Fibroblast of skin of scalp (primary cell): ENCODE measurements at places on chromosomes 7 and 10.

DNA sequence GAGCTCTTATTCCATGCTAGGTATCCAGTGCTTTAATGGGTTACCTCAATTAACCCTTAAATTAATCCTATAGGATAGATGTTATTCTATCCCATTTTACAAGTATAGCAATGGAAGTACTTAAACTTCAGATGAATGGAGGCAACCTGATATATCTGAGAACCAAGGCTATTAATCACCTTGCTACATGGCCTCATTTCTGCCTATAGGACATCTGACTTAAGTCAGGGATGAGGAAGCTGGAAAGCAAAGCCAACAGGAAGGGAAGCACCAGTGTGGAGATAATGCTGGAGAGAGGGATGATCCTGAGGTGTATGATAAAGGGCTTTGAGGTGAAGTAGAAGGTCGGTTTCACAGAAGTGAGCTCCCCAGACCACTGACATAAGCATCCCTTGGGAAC lies 132.3 kb downstream of the CHN2 start:
- no peak for DNase-seq

- no peak for DNase-seq
Measured at GRCh38 chr10:88865281-88865876, 13.7 kb upstream of the ANKRD22 start.

GRCh38 chr10:123558651-123559050 lies 107.5 kb upstream of the GPR26 start:
- no peak for DNase-seq

- DNase-seq, result peak; percentile 45
Measured at GRCh38 chr7:90771281-90771680, 175.2 kb downstream of the CDK14 start.

DNA sequence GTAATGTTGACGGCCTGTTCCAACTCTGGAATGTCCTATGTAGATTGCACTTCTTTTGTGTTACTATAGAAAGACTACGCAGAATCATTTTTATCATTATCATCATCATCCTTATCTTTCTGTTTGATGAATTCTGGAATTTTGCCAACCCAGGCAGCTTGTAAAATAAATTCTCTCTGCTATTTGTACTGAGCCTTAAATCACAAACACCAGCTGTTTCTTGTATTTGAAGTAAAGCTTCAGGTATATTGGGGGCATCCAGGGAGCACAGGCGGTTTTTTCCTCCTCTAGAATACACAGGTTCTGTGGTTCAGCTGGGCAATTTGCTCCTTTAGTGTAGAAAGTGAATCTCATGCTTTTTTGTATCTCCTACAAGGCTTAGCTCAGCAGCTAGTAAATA lies 14.9 kb upstream of the CPA5 start:
- no peak for DNase-seq

DNA sequence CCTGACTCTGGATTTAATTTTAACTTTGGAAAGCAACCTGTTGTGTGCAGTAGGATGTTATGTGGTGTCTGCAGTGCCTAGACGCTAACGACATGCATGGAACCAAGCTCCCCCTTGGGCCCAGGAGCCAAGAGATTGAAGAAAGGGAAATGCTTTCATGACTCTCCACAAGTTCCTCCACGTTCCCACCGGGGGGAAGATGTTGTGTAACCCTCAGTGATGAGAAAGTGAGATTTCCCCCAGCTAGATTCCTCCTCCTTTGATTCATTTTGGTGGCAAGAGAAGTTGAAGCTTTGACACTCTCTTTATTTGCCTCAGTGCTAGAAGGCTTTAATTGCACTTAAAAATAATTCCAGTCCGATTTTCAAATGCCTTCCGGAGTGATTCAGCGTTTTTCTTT lies 157.9 kb upstream of the INSYN2A start:
- no peak for DNase-seq

DNA sequence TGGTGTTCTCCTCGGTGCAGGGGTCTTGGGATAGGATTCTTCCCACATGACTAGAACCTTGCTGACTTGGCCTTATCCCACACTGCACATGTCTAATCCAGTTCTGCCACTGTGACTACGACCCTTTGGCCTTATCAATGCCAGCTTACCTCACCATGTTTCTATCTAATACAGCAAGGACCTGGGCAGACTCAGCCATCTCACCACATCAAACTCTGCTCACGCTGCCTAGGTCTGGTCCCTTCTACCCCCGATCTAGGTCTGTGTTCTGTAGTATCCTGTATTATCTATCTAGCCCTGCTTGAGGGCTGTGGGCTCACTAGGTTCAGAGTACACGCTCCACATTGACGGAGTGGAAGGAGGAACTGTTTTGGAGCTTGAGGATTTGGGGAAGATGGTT lies 282.4 kb downstream of the HPSE2 start:
- DNase-seq, result no peak

DNA sequence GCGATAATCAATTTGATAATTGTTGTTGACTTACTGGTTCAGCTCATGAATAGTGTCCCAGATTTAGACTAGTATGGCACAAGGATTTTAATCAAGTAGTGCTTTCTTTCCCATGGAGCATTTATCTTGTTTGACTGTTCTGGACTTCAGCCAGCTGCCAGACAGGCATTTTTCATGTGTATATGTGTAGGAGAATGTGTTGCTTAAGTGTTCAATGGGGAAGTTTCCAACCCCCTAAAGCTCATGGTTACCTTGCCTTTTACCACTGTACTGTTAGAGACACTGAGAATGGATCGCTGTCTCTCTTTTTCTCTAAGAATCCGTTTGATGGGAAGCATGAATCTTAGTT lies 103.9 kb downstream of the LRRC4 start:
- peak; percentile 64 for DNase-seq

DNA sequence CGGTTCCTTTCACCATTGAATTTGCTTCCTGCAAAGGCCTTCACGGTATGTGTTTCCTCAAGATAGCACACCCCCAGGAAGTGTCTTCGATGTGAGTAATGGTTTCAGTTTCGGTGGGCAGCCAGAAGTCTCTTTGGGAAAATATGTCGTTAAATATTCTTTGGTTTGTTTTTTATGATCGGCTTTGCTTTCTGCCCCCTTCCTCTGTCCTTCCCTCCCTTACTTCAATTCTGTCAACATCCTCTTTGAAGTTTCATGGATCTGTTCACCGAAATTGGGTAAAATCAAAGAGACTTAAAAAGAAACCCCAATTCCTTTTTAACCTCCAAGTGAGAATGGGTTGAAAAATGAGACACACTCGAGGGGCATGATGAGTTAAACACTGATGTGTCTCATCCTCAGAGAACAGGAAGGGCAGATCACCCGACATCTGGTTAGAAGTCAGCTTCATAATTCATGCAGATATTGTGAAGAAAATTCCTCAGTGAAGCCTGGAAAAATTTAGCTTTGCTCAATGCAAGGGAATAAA lies 170.8 kb upstream of the HABP2 start:
- peak; percentile 83 for DNase-seq

- no peak for DNase-seq
Measured at GRCh38 chr7:107708956-107709355, 35.0 kb upstream of the CBLL1 start.

GRCh38 chr7:150476819-150477631 lies 26.6 kb downstream of the GIMAP8 start:
- DNase-seq, result no peak

DNA sequence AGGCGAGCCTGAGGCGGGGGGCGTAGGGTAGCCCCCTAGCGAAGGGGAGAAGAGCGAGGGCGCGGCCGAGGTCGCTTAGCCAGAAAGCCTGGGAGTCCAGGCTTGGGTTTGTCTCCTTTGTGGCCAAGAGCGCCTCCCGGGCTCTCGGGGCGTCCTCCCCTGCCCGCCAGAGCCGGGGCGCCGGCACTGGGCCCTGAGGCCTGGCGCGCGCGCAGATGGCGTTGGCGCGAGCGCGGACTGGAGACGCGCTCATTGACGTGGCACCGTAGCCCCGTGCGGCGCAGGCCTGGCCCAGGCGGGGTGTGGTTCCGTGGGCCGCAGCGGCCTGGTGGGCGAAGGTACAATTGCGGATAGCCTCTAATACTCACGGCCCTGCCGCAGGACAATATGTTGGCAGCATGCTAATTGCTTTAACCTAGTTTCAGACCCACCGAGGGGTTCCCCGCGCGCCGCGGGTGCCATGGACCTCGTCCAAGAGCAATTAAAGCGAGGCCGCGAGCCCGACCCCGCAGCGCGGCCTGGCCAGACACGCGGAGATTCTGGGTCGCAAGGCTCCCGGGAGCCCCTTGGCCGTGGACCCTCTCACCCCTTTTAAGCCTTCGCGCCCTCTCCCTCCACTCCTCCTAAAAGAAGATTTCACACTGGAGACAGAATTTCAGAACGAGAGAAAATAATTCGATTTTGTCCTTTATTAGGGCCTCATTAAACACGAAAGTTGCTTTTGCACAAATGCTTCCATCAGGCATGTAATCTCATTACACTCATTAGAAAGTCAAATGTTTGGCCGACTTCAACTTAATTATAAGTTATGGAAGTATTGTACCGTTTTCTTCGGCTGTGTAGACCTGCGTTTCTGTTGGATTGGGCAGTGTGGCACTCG lies 3.1 kb downstream of the PTF1A start:
- no peak for DNase-seq

DNA sequence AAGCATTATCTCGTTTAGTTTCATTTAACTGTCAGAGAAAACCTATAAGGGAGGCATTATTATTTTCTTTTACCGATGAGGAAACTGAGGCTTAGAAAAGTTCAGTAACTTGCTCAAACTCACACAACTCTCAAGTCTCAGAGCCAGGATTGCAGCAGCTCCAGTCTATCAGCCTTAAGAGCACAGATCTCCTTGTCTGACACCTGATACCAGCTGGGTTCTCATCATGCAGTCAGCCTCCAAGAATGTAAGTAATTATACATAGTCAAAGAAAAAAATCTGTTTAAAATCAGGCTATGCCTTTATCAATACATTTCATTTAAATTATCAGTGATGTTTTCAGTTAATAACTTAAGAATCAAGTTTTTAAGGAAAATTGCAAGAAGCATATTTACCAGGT lies 236.6 kb upstream of the TCF7L2 start:
- no peak for DNase-seq

DNA sequence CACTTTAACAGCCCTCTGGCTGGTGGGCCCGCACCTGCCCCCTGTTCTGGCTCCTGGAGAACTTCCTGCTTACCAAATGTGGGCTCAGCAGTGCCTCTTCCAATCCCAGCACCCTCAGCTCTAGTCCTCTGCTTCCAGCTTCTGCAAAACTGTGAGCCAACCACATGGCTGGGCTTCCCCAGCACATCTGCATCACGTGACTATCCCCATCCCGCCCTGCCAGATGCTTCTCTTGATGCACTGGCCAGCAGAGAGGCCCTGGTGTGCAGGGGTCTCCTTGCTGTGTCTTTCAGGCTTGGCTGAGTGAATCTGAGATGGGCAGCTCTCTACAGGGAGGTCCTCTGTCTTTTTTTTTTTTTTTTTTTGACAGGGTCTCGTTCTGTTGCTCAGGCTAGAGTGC lies 43.8 kb upstream of the DMBT1 start:
- no peak for DNase-seq

- peak; percentile 34 for DNase-seq
Measured at GRCh38 chr10:4810092-4810491, 15.9 kb upstream of the AKR1E2 start.

- DNase-seq, result no peak
Measured at GRCh38 chr10:99654390-99655175, 4.7 kb upstream of the ENTPD7 start.

DNA sequence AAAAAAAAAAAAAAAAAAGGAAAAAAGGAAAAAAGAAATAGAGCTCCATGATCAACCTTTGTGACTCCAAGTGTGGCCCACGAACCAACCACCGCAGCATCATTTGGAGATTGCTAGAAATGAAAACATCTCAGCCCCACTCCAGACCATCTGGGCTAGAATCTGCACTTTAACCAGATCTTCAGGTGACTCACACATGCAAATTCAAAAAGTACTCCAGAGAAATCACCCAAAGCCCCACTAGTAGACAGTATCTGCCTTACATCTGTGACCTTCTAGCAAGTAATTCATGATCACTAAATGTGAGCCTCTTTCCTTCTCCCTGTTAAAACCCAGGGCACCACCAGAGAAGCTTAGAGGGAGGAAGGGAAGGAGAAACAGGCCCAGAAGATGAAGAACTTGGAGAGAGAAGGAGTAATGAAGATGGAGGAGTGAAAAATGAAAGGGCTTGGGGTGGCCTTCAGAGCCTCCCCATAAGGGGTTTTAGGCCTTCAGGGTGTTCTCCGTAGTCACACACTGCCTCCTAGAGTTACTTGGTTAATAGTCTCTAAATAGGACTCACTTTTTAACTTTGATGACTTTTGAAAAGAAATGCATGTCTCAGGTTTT lies 94.0 kb downstream of the SLC37A3 start:
- DNase-seq, result peak; percentile 36

DNA sequence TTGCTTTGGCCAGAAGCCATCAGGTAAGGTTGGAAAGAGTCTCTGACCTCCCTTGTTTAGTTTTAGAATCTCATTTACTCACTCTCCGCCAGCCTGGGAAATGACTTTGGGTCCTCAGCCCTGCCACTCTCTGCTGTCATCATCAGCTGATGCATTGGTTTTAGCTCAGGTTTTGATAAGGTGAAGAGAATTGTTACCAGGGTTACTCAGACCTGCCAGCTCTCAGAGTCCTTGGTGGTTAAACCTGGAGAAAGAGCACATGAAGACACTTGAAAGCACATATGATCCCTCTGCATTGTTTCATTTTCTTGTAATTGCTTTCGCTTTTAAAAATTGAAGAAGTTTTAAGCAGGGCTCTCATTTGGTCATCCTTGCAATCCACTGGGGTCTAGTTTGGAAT lies 4.0 kb upstream of the CROT start:
- DNase-seq, result no peak

- DNase-seq, result peak; percentile 12
Measured at GRCh38 chr10:114095559-114096337, 52.1 kb downstream of the ADRB1 start.

GRCh38 chr10:24503461-24504320 lies 220.0 kb downstream of the ARHGAP21 start:
- DNase-seq, result peak; percentile 54

DNA sequence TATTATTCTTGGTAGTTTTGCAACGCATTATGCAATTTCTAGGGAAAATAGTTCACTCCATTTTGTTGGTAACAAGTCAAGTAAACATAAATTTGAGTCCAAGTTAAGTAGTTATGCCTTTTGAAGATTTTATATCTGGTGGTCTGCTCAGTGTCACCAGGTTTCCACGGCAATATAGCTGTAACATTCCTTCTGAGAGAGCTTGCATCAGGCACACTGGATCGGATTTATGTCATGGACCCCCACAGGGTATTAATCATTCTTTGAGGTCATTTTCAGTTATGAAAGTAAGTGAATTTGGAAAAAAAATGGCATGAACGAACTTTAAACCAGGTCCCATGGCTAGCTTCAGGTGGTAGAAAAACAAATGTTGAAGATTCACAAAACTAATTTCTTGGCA lies 136.3 kb downstream of the POLR1F start:
- DNase-seq, result peak; percentile 37

DNA sequence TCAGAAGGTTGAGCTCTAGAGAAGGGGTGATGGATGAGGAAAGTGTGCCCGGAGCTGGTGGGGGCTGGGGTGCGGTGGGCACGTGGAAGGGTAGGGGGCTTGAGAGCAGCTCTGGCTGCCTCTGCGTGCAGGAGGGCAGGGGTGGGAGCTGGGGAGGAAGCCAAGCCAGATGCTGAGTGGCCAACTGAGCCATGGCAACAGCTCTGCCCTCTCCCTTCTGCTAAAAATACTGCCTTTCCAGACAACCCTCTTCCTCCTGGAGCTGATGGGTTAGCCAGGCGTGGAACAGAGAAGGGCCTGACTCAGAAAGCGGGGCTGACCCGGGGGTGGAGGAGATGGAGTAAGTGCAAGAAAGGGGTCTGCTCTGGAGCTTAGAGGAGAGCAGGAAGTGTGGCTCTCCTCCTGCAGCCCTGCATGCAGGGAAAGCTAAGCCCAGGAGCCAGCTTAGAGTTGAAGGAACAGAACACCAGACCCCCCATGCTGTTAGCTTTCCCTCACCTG lies 114.6 kb upstream of the AGK start:
- DNase-seq, result no peak
